Activated T-cell treated with anti-CD3 and anti-CD28 coated beads, Interleukin-2, amount 50 U/mL, for 48 hours (primary cell): ENCODE measurements at places on chromosomes 16 and 17.

DNA sequence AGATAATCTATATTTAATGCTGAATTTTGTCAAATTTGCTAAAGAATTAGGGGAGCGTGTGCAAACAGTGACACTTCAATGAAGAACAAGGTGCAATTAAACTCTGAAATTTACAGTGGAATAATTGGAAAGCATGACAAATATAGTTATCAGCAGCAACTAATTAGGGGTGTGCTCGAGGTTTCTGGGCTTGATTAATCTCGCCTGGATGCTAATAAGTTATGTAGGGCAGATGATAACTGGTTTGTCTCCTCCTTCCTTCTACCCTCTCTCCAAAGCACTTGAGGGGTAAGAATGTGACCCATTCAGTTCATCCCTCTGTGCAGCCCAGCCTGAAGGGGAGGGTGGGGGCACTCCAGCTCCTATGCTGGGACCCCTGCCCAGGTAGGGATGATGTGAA lies 21.9 kb downstream of the MRM1 start:
- DNase-seq, result no peak

DNA sequence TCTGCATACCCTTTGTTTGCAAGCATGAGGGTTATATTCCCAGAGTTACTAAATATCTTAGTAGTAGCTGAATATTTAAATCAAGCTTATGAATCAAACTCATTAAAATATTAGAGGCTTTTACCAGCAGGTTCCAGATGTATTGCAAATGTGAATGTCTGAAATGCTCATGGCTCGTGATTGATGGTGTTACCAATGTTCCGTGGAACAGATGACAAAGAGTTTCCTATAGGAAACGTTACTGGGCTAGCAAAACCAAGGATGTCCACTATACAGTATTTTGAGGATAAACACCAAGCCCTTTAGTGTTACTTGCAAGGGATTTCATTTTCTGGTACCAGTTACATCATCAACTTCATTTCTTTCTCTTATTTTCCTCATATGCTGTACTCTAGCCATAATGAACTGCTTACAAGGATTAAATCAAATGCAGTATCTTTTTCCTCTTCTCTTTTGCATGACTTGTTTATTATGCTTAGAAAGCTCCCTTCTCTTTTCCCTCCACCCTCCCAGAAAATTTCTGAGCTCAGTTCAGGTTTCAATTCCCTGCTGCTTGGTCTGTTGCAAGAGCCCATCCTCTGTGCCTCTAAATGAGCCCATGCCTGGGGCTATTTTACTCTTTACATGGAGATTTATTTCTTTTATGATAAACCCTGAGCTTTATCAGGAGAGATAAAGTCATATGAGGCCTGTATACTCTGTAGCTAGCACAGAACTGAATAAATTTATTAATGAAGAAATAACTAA lies 1537.1 kb upstream of the GOT2 start:
- DNase-seq, result no peak

GRCh38 chr17:2343421-2343820 lies 6.1 kb downstream of the SGSM2 start:
- DNase-seq, result peak; percentile 64

DNA sequence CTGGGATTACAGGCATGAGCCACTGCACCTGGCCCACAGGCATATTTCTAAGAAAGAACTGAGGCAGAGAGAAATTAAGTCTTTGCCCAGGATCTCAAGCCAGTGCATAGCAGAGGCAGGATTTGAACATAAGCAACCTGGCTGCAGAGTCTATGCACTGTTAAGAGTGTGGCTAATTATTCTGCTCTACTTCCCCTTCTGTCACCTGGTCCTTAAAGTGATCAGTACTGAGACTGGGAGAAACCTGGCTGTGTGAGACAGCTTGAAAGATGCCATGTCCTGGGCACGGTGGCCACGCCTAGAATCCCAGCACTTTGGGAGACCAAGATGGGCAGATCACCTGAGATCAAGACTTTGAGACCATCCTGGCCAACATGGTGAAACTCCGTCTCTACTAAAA lies 58.1 kb downstream of the IQCK start:
- DNase-seq, result no peak

DNA sequence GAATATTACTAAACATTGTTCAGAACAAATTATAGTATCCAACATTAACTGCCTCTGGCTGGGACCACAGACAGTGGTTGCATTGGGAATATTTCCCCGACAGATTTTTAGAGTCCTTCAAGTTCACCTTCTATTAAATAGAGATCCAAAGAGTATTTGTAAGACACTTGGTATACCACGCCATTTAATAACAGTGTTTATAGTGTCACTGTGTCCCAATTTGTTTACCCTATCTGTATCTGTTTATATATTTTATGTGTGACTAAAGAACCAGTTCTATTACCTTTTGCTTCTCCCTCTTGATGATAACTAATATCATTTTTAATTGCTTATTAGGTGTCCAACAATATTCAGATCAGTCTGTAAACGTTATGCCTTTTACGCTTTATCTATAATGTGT lies 191.3 kb upstream of the IRX5 start:
- no peak for DNase-seq

DNA sequence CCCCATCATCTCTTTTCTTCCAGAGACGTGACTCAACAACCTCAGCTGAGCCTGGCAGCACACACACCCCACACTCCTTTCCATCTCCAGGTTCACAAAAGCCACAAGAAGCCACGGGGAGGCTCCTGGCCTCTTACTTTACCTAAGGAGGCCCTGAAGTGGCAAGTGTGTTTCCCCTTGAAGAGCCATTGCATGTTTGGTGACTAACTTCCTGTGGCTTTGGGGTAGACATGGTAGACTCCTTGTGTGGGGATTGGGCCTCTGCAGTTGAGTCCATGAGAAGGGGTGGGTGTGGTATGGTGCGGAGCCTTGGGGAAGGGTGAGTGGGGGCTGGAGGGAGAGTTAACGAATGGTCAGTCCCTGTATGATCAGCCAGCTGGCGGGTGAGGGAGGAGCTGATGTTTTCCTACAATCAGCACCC lies 24.2 kb downstream of the SAP30BP start:
- DNase-seq, result peak; percentile 76

DNA sequence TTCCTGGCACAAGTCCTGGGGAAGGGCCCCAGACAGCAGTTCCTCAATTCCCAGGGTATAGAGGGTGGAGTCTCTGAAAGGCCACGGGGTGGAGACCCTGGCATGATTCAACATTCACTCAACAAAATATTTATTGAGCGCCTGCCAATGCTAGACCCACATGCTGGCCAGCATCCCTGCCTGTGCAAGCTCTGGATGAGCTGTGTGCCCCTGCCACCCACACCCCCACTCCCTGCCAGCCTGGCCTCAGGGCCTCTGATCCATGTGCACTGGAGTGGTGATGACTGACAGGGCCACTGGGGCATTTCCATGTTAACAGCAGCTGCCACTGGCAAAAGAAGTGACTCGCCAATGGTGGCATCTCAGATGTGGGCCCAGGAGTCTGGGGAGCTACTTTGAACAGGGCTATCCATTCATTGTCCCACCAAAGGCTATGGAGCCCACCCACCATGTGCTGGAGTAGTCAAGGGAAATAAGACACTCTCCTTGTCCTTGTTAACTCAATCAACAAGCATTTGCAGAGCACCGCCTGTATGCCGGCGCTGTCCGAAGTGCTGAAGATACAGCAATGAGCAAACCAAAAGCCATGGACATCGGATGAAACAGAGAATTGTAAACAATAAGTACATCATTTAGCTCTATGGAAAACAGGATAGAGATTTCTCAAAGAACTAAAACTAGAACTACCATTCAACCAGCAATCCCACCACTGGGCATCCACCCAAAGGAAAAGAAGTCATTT lies 3.0 kb upstream of the PRSS22 start:
- no peak for DNase-seq

DNA sequence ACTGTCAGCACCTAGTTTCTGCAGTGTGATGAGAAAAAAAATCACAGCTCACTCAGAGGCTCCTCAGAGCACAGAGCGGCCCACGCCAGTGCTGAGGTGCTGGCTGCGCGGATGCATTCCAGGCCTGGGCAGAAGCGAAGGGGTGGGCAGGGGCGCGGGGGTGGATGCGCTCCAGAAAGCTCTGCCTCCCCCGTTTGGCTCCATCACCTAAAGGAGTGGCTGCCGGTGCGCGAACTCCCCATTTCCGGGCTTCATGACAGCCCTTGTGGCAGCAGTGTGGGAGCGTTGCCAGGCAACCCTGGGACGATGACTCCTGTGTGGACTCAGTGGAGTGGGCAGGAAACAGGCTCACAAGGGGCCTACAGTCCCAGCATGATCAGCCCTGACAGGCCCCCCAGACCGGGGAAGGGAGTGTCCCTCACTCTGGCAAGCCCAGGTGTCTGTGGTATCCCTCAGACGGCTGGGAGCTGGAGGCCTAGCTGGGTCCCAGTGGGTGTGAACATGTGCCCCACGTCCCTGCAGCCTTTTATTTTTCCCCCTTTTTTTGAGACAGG lies 32.8 kb upstream of the NUDT16L1 start:
- DNase-seq, result peak; percentile 91

DNA sequence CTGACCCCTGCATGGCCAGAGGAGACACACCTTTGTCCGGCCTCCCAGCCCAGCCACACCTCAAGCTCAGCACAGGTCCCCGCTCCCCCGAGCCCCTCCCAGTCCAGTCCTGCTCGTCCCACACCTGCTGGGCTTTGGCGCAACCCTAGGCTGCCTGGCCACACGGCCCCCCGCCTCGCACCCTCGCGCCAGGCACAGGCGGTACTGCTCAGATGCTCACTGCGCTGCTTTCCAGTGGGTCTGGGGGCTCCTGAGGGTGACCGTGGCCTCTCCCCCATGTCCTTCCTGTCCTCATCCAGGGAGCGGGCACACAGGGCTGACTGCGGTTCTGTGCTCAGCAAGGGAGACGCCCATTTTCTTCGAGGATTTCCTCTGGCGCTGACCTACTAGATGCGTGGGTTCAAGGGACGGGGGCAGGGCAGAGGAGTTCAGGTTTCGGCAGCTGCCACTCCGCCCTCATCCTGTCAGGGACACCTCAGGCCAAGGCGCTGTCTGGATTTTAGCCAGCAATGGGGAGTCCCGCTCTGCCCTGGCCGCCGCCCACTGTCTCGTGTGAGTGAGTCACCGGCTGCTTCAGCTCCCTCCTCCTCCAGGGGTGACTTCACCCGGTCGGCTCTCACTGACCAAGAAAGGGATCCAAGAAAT lies 118.0 kb upstream of the ZNF469 start:
- peak; percentile 81 for DNase-seq

DNA sequence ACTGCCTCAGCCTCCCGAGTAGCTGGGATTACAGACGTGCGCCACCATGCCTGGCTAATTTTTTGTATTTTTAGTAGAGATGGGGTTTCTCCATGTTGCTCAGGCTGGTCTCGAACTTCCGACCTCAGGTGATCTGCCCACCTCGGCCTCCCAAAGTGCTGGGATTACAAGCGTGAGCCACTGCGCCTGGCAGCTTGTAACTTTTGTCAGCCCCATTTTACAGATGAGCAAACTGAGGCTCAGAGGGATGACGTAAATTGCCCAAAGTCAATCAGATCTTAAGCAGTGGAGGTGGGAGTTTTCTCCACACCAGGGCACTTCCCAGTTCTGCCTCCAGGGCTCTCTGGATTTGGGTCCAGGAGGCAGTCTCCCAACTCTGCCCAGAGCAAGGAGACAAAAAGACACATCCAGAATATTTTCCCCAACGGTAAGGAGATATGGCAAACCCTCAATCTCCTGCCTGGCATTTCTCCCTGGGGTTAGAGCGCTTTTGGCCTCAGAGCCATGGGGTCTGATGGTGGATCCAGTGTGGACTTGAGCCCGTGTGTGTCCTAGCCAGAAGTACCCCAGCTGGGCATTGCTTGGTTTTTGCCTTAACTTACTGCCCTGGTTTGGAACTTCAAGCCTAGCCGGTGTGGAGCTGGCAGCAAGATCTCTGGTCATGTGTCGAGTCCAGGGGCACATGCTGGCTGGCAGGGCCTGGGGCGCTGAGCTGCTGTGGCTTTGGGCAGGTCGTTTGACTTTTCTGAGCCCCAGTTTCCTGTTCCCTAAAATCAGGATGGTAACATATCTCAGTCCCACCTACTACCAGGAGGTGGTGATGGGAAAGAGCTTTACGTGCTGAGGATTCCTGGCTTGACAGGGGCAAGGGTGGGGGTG lies 3.4 kb downstream of the ADAM11 start:
- no peak for DNase-seq

GRCh38 chr17:37079735-37080134 lies 131.0 kb downstream of the AATF start:
- DNase-seq, result no peak

DNA sequence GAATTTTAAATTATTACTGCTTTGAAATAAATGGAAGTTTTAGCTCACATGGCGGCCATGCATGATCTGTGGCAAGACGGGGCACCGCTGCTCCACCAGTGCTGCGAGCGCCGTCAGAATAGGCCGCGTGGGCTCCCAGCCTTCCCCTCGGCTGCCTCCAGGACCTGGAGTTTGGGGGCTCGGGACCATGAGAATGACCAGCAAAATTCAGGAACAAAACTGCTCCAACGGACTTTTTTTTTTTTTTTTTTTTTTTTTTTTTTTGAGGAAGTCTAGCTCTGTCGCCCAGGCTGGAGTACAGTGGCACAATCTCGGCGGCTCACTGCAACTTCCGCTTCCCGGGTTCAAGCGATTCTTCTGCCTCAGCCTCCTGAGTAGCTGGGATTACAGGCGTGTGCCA lies 38.3 kb upstream of the AKAP1 start:
- DNase-seq, result no peak

DNA sequence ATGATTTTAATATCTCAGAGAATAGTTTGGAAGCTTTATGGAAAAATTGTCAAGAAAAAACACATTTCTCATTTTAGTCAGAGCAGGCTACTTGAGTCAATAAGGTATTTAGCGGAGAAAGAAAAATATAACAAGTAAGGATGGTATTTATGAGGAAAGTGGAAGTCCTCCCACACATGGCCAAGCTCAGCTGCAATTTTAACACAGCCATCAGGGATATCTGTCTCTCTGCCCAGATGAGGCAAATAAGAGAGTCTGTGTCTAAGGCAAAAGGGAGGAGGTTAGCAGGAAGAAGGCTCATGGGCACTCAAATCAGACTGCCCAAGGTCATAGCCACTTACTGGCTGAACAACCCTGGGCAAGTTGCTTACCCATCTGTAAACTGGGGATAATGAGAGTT lies 5.2 kb upstream of the CMTM2 start:
- DNase-seq, result no peak

DNA sequence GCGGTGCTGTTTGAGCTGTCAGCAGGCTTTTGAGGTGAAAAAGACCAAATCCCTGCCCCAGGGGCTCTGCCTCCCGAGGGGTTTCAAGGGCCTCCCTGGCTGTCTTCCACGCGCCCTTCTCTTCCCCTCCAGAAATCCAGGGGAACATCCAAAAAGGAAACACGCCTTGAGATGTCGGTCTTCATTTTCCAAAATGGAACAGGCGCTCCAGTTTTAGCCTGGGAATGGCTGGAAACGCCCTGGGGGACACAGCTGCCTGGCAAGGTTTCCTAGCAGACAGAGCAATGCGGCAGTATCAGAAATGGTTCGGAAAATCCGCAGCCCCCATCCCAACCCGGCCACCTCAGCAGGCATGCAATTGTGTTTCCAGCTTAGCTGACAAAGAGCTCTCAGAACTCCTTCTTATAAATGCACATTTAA lies 16.6 kb upstream of the LITAF start:
- DNase-seq, result no peak

GRCh38 chr16:4803401-4803844 lies 990 bp upstream of the ROGDI start:
- DNase-seq, result no peak

- DNase-seq, result no peak
These were observed 13.3 kb downstream of the IRX5 start for GRCh38 chr16:54944002-54944401.

GRCh38 chr16:24624102-24624501 lies 84.7 kb downstream of the RBBP6 start:
- no peak for DNase-seq
